Left ventricle myocardium superior (tissue), 1 donor: ENCODE measurements at places on chromosomes 5 and 9. TPM values are rescaled to one million over a fixed set of nuclear protein-coding genes. Genes with fewer than 3 reads are reported as not detected.
A peak's percentile ranks its signal among the peaks of the same experiment; 100 is the strongest.

DNA sequence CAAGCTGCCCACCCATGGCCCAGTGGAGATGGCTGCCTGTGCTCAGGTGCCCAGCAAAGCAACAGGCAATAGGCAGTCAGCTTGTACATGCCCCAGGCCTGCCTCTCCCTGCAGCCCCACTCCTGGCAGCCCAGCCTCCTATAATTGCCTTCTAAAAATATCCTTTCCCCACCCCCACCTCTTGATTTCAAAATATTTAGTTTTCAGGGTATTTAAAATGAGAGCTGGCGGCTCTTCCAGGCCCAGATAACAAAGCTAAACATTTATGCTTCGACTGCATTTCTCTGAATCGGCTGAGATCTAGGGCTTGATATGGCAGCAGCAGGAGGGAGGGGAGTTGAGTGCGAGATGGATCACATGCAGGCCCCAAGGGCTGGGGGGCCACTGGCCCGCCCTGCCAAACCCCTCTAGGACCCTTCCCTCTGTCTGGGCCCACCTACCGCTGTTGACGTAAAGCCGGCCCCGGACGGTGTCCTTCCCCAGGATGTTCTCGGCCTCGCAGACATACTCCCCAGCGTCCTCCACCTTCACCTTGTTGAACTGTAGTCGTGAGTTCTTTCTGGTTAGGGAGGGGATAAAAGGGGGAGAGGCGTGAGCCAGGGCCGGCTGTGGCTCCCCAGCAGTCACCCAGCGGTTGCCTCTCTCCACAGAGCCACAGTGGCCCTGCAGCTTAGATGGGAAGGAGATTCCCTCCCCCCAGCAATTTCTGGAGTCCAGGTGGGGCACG, 85.0 kb downstream of the PSD2 start:
- peak; percentile 47 for DNase-seq

- no peak for DNase-seq
Observed at GRCh38 chr5:168661593-168662485, 82.7 kb upstream of the PANK3 start.

GRCh38 chr5:149127394-149127955, 13.8 kb upstream of the ABLIM3 start:
- no peak for DNase-seq

- no peak for DNase-seq
Observed at GRCh38 chr9:16147726-16148125, 594.9 kb downstream of the CCDC171 start.

- DNase-seq = no peak
Observed at GRCh38 chr9:95116808-95117204, 200.7 kb downstream of the FANCC start.

DNA sequence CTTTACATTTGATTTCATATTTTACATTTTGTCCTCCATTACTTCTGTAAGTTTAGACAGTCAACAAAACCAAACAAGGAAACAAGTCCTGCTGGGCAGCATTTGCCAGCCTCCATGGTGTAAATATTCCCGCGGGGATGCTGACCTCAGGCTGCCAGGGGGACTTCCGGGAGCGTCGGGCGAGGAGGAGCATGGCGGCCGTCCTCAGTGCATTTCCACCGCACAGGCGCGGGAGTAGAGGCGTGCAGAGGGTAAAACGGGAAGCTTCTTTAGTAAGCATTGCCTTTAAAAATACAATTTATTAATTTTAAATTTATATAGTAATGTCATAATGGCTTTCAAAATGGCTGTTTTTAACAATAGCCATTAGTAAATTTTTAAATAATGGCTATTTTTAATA, 385.3 kb upstream of the IRX4 start:
- no peak for DNase-seq

DNA sequence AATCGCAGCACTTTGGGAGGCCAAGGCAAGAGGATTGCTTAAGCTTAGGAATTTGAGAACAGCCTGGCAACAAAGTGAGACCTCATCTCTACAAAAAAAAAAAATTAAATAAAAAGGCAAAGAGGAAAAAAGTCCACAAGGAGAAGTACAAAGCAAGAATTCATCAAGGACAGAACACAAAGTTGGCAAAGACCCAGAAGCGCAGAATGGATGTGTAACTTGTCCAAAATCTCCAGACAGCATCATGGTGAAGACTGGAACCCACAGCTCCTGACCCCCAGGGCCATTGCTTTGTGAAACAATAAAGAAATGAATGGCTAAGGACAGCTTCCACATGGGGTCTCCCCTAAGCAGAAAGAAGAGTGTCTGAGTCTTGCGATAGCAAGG, 7.8 kb downstream of the HSD17B3 start:
- DNase-seq = no peak

DNA sequence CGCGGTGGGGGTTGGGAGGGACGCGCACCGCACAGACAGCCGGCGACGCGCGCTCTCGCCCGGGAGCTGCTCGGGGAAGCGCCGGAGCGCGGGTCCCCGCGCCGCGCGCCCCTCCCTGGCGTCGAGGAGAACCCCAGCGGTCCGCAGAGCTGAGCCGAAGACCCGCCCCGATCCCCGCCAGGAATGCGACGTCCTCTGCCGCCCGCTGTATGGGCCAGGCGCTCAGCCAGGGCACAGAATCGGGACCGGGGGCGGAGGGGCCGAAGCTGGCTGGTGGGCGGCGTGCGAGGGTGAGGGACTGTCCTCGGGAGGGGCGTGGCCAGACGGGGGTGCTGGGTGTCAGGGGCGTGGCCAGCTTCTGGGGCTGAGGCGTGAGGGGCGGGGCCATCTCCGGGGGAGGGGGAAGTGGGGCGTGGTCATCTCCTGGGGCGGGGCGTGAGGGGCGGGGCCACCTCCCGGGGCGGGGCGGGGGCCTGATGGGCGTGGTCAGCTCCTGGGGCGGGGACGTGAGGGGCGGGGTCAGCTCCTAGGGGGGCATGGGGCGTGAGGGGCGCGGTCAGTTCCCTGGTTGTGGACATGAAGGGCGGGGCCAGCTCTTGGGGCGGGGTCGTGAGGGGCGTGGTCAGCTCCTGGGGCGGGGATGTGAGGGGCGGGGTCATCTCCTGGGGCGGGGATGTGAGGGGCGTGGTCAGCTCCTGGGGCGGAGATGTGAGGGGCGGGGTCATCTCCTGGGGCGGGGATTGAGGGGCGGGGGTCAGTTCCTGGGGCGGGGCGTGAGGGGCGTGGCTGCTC, 965 bp downstream of the PTGDS start:
- DNase-seq = peak; percentile 91

The TPM2 gene
- 1,217 TPM for total RNA-seq

The F2RL2 gene
- total RNA-seq = 0.27 TPM
